Frontal cortex (tissue), 4 donors: ENCODE measurements at places on chromosomes 4 and X.

DNA sequence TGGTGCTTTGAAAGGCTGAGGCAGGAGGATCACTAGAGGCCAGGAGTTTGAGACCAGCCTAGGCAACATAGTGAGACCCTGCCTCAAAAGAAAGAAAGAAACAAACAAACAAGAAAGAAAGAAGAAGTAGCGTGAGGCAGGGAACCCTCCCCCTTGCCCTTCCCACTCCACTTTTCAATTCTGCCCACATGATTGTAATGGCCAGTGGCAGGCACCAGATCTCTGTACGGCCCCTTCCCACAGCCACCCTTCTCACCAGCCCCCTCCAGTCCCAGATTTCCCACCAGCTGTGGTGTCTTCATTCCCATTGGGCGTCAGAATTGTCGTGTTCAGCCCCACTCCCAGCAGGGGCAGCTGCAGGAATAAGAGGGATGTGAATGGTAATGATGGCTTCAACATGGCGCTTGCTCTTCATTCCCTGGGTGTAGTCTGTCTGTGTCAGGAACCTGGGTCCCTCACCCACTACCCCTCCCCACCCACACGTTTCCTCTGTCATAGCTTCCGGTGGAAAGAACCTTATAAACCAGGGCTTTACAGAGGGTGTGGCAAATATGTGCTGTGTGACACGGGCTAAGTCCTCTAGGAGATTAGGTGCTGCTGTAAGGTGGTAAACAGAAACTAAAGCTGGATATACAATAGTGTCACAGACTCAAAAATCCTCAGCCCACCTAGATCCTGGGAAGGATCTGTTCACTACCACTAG lies at the start of gene IL2RG:
Gene IL2RG, minus strand, starts transcription at position 437 of the 703 bp plus-strand sequence. Its CDS starts 38 bp downstream, at position 399.
- DNase-seq = no peak

- no peak for DNase-seq
These were observed 37.6 kb upstream of the GLRA2 start for GRCh38 chrX:14491689-14492088.

DNA sequence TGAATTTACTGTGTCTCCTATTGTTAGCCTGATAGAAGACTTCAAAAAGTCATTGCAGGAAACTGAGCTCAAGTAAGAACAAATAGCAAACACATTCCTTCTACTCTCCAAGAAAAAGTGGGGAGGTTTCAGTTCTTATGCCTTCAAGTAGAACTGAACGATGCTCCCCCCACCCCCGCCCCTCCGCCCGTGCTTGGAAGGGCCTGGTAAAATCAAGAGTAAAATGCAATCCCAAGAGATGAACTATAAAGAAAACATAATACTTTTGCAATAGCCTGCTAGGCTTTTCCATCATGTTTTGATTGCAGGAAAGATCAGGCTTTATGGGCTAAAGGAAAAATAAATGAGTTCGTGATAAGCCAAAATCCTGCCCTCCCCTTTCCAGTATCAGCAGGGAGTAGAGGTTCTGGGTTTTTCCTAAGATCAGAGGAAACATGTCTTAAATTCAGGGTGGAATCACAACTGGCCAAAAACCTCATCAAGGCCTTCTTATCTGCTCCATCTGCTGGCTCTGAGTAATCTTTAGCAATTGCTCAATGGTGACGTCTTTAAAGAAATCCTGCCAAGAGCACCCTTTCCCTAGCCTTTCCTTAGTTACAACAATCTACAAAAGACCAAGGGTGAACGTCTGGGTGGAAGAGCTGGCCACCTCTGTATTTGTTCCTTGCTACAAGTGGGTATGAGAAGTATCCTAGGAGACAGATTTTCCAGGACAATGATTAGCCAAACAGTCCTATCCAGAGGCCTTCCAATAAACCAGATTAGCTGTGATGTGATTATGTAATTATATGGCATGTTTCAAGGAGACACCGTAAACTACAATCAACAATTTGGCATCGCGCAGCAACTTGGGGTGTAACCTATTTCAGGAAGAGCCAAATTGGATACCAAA lies 66.3 kb upstream of the FAM9C start:
- DNase-seq = no peak

DNA sequence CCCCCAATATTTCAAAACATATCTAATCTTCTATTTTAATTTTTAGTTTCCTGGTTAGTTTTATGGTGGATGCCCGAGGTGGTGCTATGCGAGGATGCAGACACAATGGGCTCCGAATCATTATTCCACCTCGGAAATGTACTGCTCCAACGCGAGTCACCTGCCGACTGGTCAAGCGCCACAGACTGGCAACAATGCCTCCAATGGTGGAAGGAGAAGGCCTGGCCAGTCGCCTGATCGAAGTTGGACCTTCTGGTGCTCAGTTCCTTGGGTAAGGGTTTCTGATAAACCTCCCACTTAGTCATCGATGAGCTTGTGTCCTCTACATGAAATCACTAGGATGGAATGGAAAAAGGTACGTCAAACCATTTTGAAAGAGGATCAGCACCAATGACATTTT lies 280.7 kb downstream of the ANK2 start:
- DNase-seq = no peak

DNA sequence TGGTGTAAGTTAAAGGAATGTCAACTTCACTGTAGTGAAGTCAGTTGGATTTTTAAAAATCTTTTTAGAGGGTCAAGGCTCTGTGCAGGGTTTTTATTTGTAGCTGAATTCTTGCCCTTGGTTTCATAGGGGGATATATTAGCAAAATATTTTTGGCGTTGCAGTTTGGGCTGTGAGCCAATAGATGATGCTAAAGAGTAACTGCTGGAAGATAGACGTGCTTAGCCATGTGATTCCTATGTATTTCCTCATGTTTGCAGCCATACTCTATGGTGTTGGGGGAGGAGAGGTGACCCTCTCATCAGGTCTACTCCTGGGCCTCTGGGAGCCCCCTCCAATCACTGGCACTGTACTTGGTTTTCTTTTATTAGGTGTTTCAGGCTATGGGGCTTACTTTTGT lies 246.7 kb upstream of the ARHGAP24 start:
- DNase-seq = no peak

DNA sequence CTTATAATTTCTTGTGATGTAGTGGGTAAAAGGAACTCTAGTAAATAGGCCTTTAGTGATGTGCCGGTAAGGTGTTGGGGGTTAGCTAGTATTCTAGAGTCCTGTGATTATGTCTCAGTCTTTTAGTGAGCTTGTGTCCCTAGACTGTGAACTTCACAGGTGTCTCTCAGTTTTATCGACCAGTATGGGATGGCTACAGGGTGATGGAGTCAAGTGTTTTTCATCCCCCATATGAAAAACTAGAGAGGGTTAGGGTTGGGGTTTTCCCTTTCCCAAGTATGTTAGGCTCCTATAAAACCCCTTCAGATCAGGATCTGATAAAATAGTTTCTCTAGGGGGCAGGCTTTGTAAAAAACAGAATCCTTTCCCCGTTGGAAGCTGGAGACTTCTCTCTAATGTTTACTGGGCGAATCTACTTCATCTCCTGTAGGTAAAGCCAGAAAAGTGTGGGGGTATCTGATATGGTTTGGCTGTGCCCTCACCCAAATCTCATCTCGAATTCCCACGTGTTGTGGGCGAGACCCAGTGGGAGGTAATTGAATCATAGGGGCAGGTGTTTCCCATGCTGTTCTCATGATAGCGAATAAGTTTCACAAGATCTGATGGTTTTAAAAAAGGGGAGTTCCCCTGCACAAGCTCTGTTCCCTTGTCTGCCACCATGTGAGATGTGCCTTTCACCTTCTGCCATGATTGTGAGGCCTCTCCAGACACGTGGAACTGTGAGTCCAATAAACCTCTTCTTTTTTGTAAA lies 120.8 kb downstream of the DTHD1 start:
- no peak for DNase-seq

- DNase-seq = no peak
These were observed 122.7 kb upstream of the STS start for GRCh38 chrX:7024850-7025249.

- DNase-seq = no peak
These were observed 159.3 kb downstream of the EPHA5 start for GRCh38 chr4:65510976-65511375.

DNA sequence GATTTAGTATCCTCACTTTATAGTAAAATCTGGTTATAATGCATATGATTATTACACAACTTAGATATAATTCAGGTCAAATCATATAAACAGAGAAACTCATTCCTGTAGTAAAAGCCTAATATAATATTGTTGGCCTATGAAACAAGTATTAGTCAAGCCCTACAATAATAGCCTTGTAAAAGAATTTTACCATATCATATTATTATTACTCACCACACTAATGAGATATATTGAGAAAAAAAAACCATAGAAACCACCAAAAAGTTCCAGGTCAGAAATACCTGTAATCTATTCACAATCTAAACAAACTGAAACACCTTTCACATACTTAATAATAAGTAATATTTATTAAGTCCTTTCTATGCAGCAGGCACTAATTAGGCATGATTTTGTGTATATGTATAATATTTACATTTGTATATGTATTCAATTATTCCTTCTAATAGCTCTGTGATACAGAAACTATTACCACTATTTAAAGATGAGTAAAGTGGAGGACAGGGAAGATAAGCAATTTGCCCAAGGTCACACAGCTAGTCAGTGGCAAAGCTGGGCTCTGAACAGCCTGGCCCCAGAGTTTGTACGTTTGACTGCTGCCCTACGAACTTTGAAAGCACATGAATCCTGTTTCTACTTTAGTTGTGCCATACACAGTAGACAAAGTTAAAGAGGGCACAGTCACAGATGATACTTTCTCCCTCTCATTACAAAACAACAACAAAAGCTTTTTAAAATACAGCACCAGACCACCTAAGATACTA lies 9.0 kb downstream of the ZNF827 start:
- no peak for DNase-seq

DNA sequence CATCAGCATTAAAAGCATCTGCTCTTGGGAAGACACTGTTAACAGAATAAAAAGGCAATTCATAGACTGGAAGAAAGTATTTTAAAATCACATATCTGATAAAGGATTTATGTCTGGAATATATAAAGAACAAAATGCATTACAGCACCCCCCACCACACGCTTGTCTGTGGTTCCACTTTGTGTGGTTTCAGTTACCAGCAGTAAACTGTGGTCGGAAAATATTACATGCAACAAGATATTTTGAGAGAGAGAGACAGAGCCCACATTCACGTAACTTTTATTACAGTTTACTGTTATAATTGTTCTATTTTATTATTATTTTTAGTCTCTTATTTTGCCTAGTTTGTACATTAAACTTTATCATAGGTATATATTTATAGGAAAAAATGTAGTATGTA lies 21.2 kb upstream of the PDE6B start:
- no peak for DNase-seq

GRCh38 chr4:162061214-162061613 lies 102.6 kb downstream of the FSTL5 start:
- DNase-seq = no peak

DNA sequence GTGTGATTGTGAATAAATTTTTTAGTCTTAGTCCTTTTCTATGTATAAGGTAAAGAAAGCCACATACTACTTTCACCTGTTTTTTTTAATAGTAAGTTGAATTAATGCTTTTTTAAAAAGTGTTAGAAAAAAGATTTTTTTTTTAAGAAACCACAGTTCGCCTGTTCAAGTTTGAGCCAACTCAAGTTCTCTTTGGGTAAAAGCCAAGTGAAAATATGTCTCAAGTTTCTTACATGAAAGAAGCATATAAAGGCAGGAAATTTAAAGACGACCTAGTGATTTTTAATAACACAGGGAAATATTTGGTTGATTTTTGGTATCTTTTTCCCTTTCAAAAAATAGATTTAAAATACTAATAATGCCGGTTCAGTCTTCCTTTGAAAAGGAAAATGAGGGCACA lies 369.9 kb upstream of the NR3C2 start:
- DNase-seq = no peak

DNA sequence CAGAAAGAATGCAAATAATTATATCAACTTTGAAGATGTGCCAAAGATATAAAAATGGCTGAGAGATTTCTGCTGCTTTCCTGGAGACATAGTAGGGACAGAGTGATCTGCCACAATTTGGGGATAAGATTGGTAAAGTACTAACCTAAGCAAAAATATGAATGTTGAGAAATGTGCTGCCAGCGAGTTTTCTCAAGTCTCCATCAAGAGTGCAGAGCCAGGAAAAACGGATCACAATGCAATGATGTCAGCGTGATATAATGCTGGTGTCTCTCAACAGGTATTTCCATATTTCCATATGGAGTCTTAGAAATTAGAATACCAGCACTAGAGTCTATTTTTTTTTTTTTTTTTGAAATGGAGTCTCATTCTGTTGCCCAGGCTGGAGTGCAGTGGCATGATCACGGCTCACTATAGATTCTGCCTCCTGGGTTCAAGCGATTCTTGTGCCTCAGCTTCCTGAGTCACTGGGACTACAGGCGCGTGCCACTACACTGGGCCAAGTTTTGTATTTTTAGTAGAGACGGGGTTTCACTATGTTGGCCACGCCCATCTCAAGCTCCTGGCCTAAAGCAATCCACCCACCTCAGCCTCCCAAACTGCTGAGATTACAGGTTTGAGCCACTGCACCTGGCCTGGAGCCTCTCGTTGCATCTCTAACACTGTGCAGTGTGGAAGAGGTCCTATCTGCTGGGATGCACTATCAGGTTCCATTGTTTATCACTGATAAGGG lies 893.5 kb downstream of the TRIML1 start:
- DNase-seq = no peak

GRCh38 chr4:2127609-2128332 lies 68.6 kb downstream of the NAT8L start:
- no peak for DNase-seq

DNA sequence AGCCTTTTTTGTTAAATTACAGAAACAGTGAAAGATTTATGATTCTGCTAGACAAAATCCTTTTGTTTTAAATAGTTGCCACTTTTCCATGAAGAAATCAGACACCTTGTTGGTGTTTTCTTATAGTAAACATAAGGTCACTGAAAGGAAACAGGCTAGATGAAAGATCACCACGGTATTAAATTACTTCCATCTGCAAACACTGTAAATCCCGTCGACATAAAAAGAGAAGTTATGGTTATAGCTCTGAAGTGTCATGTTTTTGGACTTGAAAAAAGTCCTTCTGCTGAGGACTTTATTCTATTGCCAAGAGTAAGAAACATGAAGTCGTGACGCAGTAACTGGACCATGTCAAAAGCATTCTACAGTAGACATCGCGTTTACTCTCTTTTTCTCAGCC lies 567.6 kb upstream of the SLIT2 start:
- no peak for DNase-seq

DNA sequence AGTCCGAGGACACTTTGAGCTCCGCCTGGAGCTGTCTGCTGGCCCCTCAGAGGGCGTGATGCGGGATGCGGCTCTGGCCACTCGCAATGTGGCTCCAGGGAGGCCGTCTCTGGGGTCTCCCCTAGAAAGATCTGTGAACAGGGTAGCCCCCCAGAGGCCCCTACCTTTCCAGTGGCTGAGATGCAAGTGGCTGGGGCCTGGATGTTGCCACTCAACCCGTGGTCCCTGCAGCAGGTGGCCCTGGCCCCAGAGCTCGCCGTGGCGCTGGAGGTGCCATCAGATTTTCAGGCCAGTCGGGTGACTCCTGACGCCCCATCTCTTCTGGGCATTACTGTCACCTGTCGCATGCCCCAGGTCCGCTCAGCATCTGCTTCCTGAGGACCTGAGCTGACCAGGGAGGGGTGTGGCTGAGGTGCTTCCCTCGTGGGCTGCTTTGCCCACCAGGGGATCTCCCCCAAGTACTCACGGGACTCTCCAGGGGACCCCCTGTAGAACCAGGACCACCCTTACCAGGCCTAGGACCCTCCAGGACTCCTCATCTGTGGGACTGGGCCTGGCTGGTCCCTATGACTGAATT lies 102.1 kb upstream of the LRPAP1 start:
- no peak for DNase-seq
